ENCODE measurements at places on chromosomes 12 and 14.

- DNase-seq: peak; percentile 5
Measured at GRCh38 chr14:97945631-97946030, 1148.4 kb downstream of the VRK1 start.

DNA sequence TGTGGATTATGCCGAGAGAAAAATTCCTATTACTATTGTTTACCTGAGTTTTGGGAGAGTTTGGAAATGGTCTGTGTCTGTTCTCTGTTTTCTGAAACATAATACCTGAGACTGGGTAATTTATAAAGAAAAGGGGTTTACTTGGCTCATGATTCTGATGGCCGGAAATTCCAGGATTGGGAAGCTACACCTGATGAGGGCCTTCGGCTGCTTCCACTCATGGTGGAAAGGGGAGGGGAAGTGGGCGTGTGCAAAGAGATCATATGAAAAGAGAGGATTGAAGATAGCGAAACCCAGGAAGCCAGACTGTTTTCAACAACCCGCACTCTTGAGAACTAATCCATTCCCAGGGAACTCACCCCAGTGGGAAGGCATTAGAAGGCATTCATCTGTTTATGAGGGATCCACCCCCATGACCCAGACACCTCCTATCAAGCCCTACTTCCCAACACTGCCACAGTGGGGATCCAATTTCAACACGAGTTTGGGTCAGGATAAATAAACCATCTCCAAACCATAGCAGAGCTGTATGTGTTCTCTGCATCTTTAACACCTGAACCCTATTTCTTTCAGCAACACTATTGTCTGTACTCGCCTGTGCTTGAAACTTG, 51.1 kb downstream of the APAF1 start:
- peak; percentile 60 for DNase-seq

DNA sequence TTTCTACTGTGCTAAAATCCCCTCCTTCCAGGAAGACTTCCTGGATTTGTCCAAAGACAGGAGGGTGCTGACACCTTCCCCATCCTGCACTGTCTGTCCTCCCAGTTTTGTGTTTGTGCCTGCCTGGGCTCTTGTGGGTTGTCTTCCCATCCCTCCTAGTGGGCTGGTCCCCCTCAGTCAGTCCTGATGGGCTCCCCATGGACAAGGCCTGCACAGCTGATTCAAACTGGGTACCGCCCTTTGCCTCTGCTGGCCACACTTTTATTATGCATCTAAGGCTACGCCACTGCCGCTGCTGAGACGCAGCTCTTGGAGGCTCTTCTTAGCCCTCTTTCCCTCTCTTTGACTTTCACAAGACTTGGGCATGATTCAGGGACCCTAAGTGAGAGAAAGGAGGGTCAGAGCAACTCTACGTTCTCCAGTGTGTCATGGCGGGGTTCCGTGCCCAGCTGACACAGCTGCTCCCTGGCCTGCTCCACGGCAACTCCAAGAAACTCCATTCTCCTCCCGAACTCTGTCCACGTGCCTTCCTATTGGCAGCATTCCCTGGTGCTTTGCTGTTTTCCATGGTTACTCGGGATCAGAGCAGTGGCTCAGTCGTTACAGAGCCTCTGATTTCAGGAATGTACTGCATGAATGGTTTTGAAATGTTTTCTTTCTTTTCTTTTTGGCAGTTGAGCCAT, 3.8 kb upstream of the KRT85 start:
- DNase-seq: no peak

DNA sequence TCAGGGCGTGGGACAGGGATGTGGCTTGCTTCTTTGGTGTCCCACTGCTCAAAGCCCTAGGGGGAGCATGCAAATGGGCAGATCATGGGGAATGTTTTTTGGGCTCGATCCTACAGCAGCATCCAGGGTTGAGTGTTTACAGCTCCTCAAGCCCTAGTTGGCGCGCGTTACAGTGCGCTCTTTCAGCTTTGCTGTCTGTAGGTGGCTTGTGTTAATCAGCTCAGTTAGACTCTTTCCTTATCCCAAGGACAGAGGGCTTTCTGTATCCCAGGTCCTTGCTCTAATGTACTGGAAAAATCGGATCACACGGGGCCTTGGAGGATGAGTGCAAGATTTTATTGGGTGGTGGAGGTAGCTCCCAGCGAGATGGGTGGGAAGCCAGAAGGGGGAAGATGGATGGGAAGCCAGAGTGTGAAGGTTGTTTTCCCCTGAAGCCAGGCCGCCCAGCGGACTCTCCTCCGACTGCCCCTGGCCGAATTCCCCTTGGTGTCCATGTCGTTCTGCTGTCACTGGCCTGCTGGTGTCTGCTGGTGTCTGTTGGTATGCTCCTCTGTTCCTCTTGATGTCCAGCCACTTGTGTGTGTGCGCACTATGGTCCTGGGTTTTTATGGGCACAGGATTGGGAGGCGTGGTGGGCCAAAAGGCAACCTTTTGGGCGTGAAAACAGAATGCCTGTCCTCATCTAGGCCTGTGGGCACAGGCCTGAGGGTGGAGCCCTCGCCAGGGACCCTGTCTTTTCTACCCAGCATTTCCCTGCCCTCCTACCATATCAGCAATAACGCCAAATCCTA, 10.7 kb upstream of the TXNRD1 start:
- DNase-seq: no peak

- DNase-seq: no peak
Measured at GRCh38 chr12:108352591-108352990, 13.5 kb upstream of the CMKLR1 start.

DNA sequence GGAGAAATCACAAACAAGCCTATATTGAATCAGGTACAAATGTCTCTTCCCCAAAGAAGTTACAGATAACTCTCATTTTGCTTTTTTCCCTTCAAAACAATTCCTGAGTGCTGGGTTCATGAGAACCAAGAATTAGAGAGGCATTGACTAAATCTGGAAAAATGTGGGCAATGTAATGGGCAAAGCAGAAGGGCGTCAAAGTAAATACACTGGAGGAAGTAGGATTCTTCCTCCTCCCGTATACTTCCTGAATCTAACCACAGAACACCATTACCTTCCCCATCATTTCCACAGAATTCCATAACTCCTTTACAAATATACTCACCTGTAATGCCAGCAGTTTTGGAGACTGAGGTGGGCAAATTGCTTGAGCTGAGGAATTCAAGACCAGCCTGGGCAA, 3.0 kb upstream of the RBMS2 start:
- DNase-seq: no peak

- peak; percentile 82 for DNase-seq
Measured at GRCh38 chr14:85439696-85440328, 90.1 kb upstream of the FLRT2 start.

GRCh38 chr12:111006621-111007020, 86.2 kb upstream of the MYL2 start:
- no peak for DNase-seq

GRCh38 chr12:30257618-30258017, 438.1 kb downstream of the IPO8 start:
- no peak for DNase-seq

- no peak for DNase-seq
Measured at GRCh38 chr14:31336646-31337045, 83.7 kb downstream of the HEATR5A start.

DNA sequence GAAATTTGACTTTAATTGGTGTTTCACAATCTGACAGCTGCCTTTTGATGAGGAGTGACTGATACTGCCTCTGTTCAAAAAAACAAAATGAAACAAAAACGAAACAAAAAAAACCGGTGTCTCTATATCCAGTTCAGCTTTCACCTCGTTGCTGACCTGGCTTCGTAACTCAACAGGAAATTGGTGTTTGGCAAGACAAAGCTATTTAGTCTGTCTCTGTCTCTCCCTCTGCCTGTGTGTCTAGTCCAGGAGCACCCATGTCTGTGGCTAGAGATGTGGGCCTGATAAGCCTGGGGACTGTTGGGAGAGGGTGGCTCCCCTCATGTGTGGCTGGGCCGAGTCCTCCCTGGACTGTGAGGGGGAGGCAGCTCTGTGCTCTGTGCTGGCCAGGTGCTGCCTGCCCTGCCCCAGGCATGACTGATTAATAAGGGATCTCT, 11.3 kb downstream of the CACNA1C start:
- no peak for DNase-seq

GRCh38 chr14:102500158-102500662, 9.4 kb downstream of the ANKRD9 start:
- no peak for DNase-seq

- DNase-seq: no peak
Measured at GRCh38 chr12:49548481-49548821, 9.6 kb downstream of the KCNH3 start.

- no peak for DNase-seq
Measured at GRCh38 chr14:32726516-32726915, 212.2 kb upstream of the NPAS3 start.

DNA sequence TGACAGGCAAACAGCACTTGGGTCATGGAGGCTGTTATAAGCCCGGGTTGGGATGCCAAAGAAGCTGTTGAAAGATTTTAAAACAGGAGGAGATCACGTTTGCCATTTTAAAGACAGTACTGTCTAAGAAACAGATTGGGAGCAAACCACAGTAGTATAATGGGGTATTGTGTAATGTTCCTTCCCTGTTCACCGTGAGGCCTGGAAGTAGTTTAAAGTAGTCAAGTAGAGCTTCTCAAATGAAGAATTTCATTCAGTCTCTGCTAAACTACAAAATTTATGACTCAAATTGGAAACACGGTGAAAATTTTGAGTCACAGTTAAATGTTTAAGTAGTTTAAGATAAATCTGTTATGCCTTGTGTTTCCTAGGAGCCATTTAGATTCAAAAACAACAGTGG, 35.8 kb downstream of the ATP2A2 start:
- DNase-seq: no peak

DNA sequence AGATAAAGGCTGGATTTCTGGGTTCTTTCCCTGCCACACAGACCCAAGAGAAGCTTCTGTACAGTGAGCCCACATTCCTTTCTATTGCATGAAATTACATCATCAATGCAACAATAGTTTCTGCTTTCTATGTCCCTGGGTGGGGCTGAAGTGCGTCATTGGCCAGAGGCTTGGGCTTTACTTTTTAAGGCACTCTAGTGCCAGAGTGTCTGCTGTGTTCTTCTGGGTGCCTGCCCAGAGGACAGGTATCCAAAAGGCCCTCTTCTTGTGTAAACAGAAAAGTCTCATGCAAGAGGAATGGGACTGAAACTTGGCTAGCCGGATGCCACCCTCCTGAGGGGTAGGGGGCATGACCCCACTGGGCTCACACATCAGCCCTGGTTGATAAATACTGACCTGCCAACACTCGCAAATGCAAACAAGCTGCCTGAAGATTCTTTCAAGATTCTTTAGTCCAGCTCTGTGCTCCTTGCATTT, 5.9 kb downstream of the KRT86 start:
- no peak for DNase-seq

DNA sequence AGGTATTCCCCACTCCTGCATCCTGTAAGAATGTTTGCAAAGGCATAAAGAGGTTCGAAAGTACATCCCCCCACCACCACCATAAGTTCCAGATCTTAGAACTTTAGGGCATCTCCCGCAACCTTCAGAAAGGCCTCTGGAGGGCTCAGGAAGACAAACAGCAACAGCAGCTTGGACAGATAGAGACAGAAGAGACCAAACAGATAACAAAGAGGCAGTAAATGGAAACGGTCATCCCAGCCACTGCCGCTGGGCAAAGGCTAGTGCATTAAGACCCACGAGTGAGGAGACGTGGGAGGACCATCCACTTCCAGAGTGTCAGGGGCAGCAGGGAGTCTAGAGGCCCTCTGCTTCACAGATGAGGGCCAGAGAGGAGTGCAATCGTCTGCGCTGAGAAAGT, 124.3 kb downstream of the CRACR2A start:
- DNase-seq: peak; percentile 16

- peak; percentile 41 for DNase-seq
Measured at GRCh38 chr12:94650143-94651056, at the start of gene TMCC3. Gene TMCC3, minus strand, starts transcription at chr12:94650557. Its CDS starts 127 bp downstream, at chr12:94650430.

GRCh38 chr12:89383235-89384049, 31.1 kb upstream of the DUSP6 start:
- no peak for DNase-seq

DNA sequence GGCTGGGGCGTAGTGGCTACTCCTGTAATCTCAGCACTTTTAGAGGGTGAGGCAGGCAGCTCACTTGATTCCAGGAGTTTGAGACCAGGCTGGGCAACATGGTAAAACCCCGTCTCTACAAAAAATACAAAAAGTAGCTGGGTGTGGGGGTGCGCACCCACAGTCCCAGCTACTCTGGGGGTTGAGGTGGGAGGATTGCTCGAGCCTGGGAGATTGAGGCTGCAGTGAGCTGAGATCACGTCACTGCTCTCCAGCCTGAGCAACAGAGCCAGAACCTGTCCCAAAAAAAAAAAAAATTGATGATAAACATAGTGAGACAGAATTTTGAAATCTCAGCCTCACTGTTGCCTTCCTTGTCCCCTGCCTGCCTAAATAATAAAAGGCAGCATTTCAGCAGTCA, 40.0 kb downstream of the PTPN11 start:
- DNase-seq: no peak

DNA sequence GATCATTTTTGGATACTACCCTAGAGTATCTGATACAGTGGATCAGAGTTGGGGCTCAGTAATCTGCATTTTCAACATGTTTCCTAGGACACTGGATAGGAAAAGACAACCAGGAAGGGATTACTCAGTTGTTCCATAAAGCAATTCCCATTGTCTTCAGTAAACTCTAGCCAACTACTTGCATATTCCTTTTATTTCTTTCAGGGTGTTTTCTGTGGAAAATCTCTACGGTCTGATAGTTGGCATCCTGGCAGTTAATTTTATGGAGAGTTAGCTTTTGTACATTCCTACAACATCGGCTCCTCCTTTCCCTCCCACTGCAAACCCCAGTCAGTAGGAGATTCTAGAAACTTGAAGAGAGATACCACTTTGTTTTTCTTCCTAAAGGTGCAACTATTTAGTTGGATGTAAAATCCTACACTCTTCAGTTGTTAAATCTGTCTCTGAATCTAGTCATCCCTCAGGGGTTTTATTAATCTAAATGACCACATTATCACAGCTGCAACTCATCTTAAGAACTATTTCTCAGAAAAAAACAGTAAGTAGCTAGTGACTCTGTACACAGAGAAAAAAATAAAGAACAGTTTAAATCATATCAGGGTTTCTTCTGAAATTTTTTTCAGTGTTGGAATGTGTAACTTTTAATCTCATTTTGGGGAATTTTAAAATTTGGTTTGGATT, 103.9 kb downstream of the PDE3A start:
- DNase-seq: no peak

DNA sequence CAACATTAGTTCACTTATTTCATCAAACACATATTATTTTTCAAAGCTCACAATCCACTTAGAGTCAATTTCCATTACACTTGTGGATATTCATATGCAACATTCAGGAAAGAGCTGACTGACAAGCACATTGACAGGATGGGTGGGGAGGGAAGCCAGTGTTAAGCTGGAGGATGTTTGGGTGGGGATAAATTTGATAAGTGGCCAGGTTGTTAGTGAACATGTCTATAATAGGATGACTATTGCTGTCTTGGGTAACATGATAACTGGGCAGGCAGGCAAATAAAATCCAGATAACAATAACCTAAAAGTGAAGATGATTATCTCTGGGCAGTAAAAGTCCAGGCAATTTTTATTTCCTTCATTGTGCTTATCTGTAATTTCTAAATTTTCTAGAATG, 73.8 kb upstream of the OSBPL8 start:
- no peak for DNase-seq

- DNase-seq: no peak
Measured at GRCh38 chr12:71354871-71355270, 84.7 kb upstream of the LGR5 start.

GRCh38 chr12:76103958-76104357, 19.5 kb upstream of the NAP1L1 start:
- DNase-seq: no peak

- DNase-seq: peak; percentile 68
Measured at GRCh38 chr12:67355428-67356379, 86.5 kb downstream of the CAND1 start.

GRCh38 chr12:54549774-54550451, 512 bp downstream of the PDE1B start:
- peak; percentile 37 for DNase-seq
